Spinal cord (tissue), 10 donors: ENCODE measurements at places on chromosomes 5 and 9. TPM values are rescaled to one million over a fixed set of nuclear protein-coding genes. Genes with fewer than 3 reads are reported as not detected.

Gene SLC6A3
- 1.1 TPM for total RNA-seq

DNA sequence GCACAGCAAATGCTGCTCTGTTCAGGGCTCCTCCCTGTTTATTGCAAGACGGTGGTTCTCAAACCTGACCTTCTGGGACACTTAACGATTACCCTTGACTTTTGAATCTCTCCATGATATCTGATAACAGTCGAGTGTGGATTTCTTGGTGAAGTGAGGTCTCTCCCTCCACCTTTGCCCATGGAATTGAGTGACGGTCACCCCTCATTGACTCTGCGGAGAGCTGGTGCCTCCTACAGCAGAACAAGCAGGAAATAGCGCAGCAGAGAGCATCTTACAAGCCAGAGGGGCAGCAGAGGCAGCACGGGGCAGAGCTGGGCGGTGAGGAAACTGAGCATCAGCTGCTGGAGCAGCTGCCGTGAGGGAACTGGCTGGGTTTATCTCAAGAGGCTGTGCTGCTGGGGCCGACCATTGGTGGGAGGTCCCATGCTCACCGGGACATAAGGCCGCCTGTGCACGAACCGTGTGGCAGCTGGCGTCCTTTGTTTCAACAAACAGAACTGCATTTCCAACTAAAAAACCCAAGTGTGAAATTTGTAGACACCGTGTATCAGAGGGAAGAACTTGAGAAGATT, 189.8 kb downstream of the MTRR start:
- H3K27me3 ChIP-seq, result no peaks in the 10 kb centered on the region
- no peaks in the 10 kb centered on the region for H3K36me3 ChIP-seq
- peaks cover 15% of the 10 kb centered on the region for H3K4me1 ChIP-seq

DNA sequence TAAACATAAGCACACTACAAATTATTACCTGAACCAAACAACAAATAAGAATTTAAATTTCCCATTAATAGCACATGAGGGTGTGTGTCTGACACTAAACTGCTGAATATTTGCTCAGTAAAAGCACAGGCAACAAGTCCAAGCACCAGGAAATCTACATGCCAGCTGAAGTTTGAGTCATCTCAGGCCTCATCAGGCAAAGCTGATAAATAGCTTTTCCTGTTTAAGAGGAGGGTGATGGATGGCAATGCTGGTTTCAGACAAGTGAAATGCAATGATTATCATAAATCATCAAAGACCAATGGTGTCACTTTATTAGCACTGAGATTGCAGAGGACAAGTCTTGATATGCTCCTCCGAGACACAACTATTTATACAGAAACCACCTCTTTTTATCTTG, 1668.0 kb upstream of the C9orf72 start:
- H3K27ac ChIP-seq, result no peak overlapping the region
- H3K4me3 ChIP-seq, result no peak overlapping the region
- H3K27me3 ChIP-seq, result no peaks in the 10 kb centered on the region
- H3K36me3 ChIP-seq, result no peaks in the 10 kb centered on the region
- H3K4me1 ChIP-seq, result no peaks in the 10 kb centered on the region

DNA sequence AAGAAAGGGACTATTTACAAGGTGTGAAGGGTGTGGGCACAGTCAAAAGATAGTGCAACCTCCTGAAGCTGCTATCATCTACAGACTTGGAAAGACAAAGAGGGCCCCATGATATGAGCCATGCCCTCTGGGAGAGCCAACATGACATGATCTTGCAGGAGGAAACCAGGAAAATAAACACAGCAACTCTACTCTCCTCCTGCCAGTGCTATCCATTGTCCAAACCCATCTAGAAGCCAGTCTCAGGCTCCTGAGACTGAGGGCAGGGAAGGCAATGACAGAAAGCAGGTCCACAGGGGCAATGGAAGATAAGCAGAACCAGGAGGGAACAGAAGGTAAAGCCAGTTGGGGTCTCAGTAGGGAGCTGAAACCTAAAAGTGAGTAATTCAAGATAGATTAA, 37.1 kb downstream of the PLPP1 start:
- no peak overlapping the region for H3K4me3 ChIP-seq
- DNase-seq, result no peak
- no peaks in the 10 kb centered on the region for H3K36me3 ChIP-seq

Gene C1QTNF2
- total RNA-seq, result 5.1 TPM

Gene PCSK5
- 15.2 TPM for total RNA-seq

DNA sequence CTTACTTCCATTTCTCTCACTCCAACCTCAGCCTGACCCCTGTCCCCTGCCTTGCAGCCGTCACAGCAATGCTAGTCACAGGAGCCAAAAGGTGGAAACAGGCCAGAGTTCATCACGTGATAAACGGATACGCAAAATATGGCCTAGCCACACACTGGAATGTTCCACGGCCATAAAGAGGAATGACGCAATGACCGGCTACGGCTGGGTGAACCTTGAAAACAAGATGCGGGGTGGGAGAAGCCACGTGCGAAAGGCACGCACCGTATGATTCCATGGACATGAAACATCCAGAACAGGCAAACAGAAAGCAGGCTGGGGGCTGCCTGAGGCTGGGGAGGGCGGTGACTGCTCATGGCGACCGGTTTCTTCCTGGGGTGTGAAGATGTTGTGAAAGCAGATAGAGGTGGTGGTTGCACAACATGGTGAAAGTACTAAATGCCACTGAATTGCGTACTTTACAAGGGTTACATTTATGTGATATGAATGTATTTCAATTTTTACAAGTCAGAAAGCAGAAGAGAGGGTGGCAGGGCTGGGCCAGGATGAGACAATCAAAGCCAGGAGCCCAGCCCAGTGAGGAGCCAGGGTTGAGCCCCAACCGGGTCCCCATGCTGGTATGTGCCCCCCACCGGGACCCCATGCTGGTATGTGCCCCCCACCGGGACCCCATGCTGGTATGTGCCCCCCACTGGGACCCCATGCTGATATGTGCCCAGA, 117.8 kb upstream of the SARDH start:
- no peak overlapping the region for H3K4me3 ChIP-seq
- H3K36me3 ChIP-seq, result peaks cover 43% of the 10 kb centered on the region
- DNase-seq, result no peak
- no peaks in the 10 kb centered on the region for H3K27me3 ChIP-seq
- no peak overlapping the region for H3K27ac ChIP-seq

- peaks cover 32% of the 10 kb centered on the region for H3K4me1 ChIP-seq
- H3K27me3 ChIP-seq, result no peaks in the 10 kb centered on the region
- no peaks in the 10 kb centered on the region for H3K36me3 ChIP-seq
- DNase-seq, result peak; percentile 43
- H3K4me3 ChIP-seq, result no peak overlapping the region
- peak overlapping the region; percentile 6 for H3K27ac ChIP-seq
These were observed 2.1 kb downstream of the ARHGEF37 start for GRCh38 chr5:149583394-149583793.

DNA sequence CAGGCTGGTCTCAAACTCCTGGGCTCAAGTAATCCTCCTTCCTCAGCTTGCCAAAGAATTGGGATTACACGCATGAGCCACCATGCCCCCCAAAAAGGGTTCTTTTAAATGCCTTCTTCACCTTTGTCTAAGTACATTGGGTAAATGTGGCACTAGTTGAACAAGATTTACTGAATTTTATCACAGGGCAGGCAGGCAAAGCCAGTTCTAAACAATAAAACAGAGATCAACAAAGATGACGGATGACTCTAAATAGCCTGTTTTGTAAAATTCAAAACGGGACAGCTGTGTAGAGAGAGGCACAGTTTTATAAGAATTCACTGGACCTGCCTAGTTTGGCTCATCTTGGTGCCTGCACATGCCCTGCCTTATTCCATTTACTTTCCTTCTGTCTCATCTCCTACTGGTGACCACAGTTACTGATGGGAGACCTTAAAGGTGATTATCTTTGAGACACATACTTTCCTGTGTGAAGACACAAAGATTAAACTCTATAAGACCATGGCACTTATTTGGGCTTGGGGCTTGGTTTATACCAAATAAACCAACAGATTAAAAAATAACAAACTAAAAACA, 149.6 kb upstream of the DMRT1 start:
- H3K4me1 ChIP-seq, result peaks cover 41% of the 10 kb centered on the region
- H3K27me3 ChIP-seq, result no peaks in the 10 kb centered on the region
- no peak overlapping the region for H3K4me3 ChIP-seq
- H3K36me3 ChIP-seq, result no peaks in the 10 kb centered on the region

Gene FRRS1L
- total RNA-seq, result 86.7 TPM

GRCh38 chr5:50969151-50970031, 303.0 kb downstream of the PARP8 start:
- H3K4me1 ChIP-seq, result peaks cover 26% of the 10 kb centered on the region
- no peak overlapping the region for H3K4me3 ChIP-seq
- no peak for DNase-seq
- peaks cover 73% of the 10 kb centered on the region for H3K27me3 ChIP-seq
- no peaks in the 10 kb centered on the region for H3K36me3 ChIP-seq
- no peak overlapping the region for H3K27ac ChIP-seq

Gene SLC36A3
- total RNA-seq, result not detected

Gene COL23A1
- 8.7 TPM for total RNA-seq

- no peaks in the 10 kb centered on the region for H3K27me3 ChIP-seq
- DNase-seq, result no peak
- no peaks in the 10 kb centered on the region for H3K36me3 ChIP-seq
- H3K4me3 ChIP-seq, result no peak overlapping the region
- H3K27ac ChIP-seq, result no peak overlapping the region
- no peaks in the 10 kb centered on the region for H3K4me1 ChIP-seq
These were observed 40.4 kb downstream of the ABLIM3 start for GRCh38 chr5:149181732-149182131.

GRCh38 chr9:92661127-92661526, 8.8 kb downstream of the IPPK start:
- no peaks in the 10 kb centered on the region for H3K27me3 ChIP-seq
- no peak for DNase-seq
- H3K4me3 ChIP-seq, result no peak overlapping the region

Gene GABRA6
- 0.06 TPM for total RNA-seq

Gene APBA1
- 76.4 TPM for total RNA-seq

Gene OR1Q1
- not detected for total RNA-seq

DNA sequence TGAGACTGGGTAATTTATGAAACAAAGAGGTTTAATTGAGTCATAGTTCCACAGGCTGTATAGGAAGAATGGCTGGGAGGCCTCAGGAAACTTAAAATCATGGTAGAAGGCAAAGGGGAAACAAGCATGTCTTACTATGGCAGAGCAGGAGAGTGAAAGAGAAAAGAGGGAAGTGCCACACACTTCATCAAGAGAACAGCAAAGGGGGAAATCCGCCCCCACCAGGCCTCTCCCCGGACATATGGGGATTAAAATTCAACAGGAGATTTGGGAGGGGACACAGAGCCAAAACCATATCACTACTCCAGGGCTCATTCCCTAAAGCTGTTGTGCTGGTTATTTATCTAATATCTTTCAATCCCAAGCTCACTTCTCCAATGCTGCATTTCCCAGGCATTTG, 50.2 kb upstream of the NR3C1 start:
- DNase-seq, result no peak
- no peaks in the 10 kb centered on the region for H3K4me1 ChIP-seq
- H3K36me3 ChIP-seq, result no peaks in the 10 kb centered on the region

DNA sequence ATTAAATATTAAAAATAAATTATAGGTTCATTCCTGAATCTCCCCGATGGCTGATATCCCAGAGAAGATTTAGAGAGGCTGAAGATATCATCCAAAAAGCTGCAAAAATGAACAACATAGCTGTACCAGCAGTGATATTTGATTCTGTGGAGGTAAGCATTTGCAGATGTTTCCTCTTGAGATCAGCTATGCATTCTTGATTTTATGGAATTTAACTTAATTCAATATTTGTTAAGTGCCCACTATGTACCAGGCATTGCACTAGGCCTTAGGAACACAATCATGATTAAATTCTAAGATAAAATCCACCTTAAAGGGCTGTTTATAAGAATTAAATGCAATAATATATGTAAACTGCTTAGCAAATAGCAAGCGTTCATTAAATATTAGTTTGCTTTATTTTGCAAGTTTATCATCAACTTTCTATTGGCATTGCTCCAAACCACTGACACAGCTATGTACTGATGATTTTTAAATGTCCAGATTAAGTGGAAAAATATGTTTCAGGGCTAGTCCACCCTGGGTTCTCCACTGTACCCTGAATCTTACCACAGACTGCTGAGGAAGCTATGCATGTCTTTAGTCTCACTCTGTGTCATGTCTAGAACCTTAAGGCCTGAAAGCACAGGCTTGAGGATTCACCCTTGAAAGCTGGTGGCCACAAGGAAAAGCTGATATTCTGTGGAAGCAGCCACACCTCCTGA, 33.2 kb downstream of the SLC22A4 start:
- no peak for DNase-seq
- H3K4me3 ChIP-seq, result no peak overlapping the region
- H3K27me3 ChIP-seq, result no peaks in the 10 kb centered on the region

GRCh38 chr5:143176048-143176447, 227.4 kb downstream of the NR3C1 start:
- no peaks in the 10 kb centered on the region for H3K27me3 ChIP-seq
- peaks cover 3% of the 10 kb centered on the region for H3K4me1 ChIP-seq
- H3K36me3 ChIP-seq, result no peaks in the 10 kb centered on the region

- DNase-seq, result no peak
- peaks cover 4% of the 10 kb centered on the region for H3K36me3 ChIP-seq
- H3K4me3 ChIP-seq, result no peak overlapping the region
- no peaks in the 10 kb centered on the region for H3K4me1 ChIP-seq
- no peak overlapping the region for H3K27ac ChIP-seq
These were observed 14.4 kb downstream of the GALNT12 start for GRCh38 chr9:98821831-98822230.

DNA sequence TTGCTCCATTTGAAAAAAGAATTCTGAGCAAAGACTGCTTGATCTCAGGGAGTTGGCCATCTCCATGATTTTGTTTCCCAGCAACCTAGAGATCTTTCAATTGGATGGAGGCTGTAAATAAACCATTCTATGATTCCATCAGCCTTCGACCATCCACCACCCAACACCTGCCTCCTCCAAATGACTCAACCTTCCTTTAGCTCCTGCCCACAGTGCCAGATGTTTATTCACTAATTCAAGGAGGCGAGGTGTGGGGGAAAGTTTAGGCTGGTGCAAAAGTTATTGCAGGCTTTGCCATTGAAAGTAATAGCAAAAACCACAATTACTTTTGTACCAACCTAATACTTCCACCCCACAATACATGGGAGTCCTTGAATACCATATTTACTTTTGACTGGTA, 327.5 kb downstream of the CAAP1 start:
- H3K4me1 ChIP-seq, result no peaks in the 10 kb centered on the region
- DNase-seq, result no peak
- H3K4me3 ChIP-seq, result no peak overlapping the region
- H3K36me3 ChIP-seq, result no peaks in the 10 kb centered on the region
- H3K27me3 ChIP-seq, result no peaks in the 10 kb centered on the region

Gene ZNF189
- total RNA-seq, result 50.0 TPM

Gene FAM120A
- total RNA-seq, result 70.2 TPM

GRCh38 chr9:71830929-71831328, 62.6 kb upstream of the CEMIP2 start:
- H3K27me3 ChIP-seq, result no peaks in the 10 kb centered on the region
- H3K4me1 ChIP-seq, result no peaks in the 10 kb centered on the region
- no peak for DNase-seq
- H3K4me3 ChIP-seq, result no peak overlapping the region

Gene NEUROG1
- total RNA-seq, result 0.39 TPM

Gene INSL4
- total RNA-seq, result not detected

- no peaks in the 10 kb centered on the region for H3K27me3 ChIP-seq
- no peak overlapping the region for H3K27ac ChIP-seq
- no peaks in the 10 kb centered on the region for H3K36me3 ChIP-seq
- H3K4me1 ChIP-seq, result no peaks in the 10 kb centered on the region
These were observed 152.1 kb upstream of the GRAMD2B start for GRCh38 chr5:126271141-126271540.

GRCh38 chr9:82588301-82589180, 474.4 kb downstream of the RASEF start:
- H3K4me3 ChIP-seq, result no peak overlapping the region
- H3K4me1 ChIP-seq, result no peaks in the 10 kb centered on the region
- no peaks in the 10 kb centered on the region for H3K36me3 ChIP-seq
- no peak overlapping the region for H3K27ac ChIP-seq
- H3K27me3 ChIP-seq, result no peaks in the 10 kb centered on the region

- no peak overlapping the region for H3K27ac ChIP-seq
- H3K4me3 ChIP-seq, result no peak overlapping the region
- no peaks in the 10 kb centered on the region for H3K4me1 ChIP-seq
- H3K36me3 ChIP-seq, result no peaks in the 10 kb centered on the region
These were observed 187.0 kb upstream of the TRPM3 start for GRCh38 chr9:71308454-71308853.
